Activated naive CD8-positive, alpha-beta T cell treated with anti-CD3 and anti-CD28 coated beads, Interleukin-2, amount 10 ng/mL, durations not matched to agents 7 days and 5 days (primary cell): ENCODE measurements at places on chromosomes 1 and 21. TPM values are rescaled to one million over a fixed set of nuclear protein-coding genes. Genes with fewer than 3 reads are reported as not detected.
A peak's percentile ranks its signal among the peaks of the same experiment; 100 is the strongest.

Gene HS2ST1
- total RNA-seq, result 16.8 TPM

Gene HSD3B2
- total RNA-seq, result not detected

Gene PLA2G2C
- not detected for total RNA-seq

Gene MYBPH
- total RNA-seq, result not detected

Gene GJA5
- total RNA-seq, result not detected

Gene OR2M5
- not detected for total RNA-seq

Gene PTPRU
- 0.69 TPM for total RNA-seq

Gene ACTL8
- total RNA-seq, result not detected

Gene NPR1
- not detected for total RNA-seq

Gene OR10J1
- total RNA-seq, result not detected

Gene MYOC
- not detected for total RNA-seq

GRCh38 chr1:50582346-50582745 is 159.1 kb upstream of the DMRTA2 start:
- DNase-seq, result no peak

- peak; percentile 82 for DNase-seq
These were observed 14.6 kb upstream of the MEX3A start for GRCh38 chr1:156096640-156097391.

DNA sequence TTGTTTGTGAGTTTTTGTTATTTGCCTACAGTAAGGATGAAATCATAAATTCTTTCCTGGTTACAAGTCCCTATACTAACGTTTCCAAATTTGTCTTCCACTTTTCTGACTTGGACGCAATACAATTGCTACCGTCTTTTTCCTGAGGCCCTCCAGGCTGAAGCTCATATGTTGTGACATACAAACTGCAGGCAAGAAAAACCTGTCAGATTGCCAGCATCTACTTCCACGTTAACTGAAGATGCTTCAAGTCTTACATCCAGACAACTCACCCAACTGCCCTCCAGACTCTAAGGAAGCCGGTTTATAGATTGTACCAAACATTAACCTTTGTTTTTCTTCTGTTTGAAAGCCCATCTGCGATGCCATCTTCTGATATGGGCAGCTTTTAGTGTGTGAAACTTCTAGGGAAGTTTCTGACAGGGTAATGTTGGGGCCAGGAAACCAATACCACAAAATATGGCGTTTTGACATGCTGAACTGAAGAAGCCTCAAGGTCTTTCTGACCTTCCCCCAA is 21.4 kb upstream of the RNF11 start:
- no peak for DNase-seq

DNA sequence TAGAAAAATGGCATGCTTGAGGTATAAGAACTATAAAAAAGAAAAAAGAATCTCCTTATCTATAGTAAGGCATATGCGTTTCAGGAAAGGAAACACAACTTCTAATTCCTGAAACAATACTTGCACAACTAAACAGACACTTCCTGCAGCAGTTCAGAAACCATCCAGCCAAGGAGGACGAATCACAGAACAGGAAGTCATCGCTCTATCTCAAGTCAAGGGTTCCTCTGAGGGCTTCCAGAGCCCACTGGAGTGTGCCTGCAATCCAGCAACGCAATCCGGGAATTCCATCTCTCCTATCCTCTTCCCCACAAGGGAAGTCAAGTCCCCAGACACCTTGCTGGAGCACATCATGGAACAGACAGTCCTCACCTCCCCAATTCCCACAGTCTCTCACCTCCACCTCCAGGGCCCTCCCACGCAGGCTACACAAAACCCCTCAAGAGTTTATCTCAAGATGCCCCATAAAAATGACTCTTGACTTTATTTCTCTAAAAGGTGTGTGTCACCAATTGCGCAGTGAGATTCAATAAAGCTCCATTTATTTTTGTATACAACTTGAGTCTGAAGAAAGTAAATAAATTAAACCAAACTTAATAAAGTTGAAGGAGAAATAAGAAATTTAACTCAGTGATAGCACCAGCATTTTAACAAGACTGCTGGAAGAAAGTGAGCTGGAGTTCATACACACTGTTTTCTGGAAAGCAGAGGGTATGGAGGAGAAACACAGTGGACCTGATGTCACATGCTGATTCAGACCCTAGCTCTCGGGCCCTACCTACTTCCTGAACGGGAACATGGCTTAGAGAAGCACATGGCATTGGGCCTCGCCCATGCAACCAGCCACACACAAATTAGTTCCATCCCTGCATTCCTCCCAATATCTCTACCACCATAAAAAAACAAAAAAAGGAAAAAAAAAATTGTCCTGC is 39.9 kb downstream of the SIPA1L2 start:
- DNase-seq, result no peak

- DNase-seq, result no peak
These were observed 57.6 kb downstream of the CD34 start for GRCh38 chr1:207853372-207853757.

DNA sequence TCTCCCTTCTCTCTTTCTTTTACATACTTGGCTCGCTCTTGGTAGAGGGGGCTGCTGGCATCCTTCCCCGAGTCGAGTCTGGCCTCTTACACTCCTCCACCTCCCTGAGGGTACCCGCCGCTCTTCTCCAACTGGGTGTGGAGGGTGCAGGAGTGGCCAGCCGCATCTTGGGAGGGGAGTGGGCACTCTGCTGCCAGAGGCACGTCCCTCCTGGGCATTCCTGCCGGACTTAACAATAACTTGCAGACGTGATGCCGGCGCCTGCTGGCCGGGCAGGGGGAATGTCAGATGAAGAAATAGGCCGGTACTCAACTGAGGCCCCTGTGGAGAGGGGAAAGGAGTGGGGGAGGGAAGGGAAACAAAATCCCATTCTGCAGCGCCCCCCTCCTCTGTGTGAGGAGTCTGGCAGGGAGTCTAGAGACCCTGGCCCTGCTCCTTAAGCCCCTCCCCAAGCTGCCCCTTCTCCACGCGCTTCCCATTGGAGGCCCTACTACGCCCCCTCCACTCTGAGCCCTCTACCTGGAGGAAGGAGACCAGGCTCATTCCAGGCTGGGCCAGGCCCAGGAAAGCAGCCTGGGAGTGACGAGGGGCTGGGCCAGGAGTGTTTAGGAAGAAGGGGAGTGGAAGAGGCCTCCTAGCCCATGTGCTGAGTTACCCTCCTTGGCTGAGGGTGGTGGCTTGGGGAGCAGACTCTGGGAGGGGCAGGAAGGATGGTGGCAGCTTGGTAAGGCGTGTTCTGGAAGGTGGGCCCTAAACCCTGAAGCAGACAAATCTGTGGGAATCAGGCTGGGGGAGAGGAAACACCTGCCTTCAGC is 1.8 kb downstream of the ATP2B4 start:
- no peak for DNase-seq

DNA sequence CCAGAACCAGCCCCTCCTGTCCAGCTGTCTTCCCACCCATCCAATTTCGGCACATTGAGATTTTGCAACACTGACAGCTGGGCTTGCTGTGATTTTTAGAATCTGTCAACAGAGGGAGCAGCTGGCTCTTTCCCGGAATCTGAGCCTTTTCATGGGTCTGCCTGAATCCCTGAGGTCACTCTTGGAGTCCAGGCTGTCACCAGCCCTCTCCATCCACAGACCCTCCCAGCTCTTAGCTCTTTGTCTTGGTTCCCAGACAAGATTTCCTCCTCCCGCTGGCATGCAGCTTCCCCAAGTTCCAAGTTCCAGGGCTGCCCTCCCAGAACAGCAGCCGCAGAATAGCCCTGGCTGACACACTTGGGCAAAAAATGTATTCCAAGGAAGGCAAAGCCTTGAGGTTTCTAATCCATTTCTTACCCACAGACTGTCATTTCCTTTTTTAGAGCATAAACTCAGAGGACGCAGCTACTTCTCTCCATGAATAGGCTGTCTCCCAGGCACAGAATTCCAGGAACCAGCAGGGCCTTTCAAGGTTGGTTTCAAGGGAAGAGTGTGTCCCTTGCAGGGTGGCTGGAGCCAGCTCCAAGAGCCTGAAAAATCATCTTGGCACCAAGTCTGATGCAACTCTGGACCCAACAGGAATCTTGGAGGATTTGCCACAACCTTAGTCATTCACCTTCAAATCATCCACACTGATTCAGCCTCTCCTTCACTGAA is 7.1 kb upstream of the TMEM61 start:
- no peak for DNase-seq

DNA sequence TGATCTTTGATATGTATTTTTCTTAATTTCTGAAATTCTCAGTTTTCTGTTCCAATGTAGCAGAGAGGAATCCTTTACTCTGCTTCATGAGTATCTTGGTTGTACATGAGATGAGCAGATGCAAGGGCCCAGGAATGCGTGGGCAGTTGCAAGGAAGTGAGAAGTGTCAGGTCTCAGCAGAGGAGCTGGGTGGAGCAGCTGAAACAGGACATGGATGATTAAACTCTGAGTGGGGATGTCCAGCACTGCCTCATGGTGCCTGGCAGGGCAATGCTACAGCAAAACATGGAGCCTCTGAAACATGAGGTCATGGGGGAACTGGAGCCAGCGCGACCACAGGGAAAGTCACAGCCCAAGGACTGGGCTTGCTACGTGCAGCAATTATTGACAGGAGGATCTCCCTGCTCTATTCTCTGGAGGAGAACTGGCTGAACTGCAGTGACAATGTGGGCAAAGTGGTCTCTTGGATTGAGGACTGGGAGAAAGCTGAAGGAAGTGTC is 48.4 kb downstream of the COLGALT2 start:
- no peak for DNase-seq

DNA sequence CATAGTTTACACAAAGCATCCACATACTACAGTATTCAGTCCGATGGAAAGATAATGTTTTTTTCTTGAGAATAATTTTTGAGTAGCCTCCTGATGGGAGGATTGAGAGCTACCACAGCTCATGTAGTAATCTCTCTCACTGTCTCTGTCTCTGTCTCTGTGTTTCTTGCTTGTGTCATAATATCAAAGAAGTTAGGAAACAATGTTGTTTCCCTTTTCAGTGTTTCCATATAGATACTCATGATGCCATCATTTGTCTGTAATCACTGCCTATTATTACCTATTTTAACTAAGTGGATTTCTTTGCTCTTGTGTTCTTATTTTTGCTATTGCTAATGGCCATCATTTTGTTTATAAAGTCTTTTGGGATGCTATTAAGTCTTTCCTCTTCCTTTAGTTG is 367.7 kb downstream of the NEGR1 start:
- DNase-seq, result no peak

DNA sequence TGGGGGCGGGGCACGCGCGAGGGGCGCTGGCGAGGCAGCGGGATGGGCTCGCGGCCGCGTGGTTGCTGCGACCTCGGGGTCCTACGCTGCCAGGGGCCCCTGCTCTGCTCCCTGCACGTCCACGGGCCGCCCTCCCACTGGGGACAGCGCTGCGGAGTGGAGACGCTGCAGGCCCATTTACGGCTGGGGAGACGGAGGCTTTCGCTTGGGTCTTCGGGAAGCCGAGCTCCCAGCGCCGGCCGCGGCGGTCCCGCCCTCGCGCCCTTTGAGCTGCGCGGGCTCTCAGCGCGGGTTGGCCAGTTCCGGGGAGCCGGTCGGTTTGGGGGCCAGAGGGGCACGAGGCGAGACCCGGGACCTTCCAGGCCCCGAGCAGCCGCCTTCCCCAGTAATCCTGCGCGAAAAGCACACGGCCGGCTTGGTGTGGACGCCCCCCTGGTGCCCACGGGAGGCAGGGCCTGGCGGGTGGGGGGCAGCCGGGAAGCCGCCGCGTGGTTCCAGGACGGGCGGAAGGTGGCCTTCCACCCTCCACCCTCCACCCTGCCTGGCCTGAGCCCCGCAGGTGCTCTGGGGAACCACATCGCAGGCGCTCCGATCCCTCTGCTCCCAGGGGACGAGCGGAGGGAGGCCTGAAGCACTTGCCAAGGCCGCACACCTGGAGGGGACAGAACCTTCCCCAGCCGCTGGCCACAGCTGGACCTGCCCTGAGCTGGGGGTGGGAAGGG is 570 bp upstream of the PEX10 start:
- no peak for DNase-seq

GRCh38 chr1:30777060-30777903 is 19.7 kb upstream of the LAPTM5 start:
- DNase-seq, result no peak

DNA sequence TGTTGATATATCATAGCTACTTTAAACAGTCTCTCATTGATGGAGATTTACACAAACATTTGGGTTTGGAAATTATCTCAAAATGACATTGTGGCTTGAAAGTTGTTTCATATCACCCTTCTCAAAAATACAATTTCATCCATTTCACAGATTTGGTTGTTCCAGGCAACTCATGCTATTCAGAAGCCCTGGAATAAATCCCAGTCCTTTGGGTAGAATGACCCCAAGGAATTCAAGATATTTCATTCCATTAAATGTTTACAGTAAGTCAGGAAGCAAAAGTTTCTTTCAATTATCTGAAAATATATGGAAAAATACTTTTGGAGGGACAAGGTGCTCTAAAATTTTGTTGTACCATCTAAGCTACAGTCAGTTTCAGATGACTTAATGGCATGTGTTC is 27.1 kb downstream of the MPZL1 start:
- no peak for DNase-seq

GRCh38 chr1:3560251-3560871 is 50.9 kb downstream of the MEGF6 start:
- DNase-seq, result no peak

- DNase-seq, result no peak
These were observed 23.5 kb downstream of the TMEM51 start for GRCh38 chr1:15176898-15177665.

DNA sequence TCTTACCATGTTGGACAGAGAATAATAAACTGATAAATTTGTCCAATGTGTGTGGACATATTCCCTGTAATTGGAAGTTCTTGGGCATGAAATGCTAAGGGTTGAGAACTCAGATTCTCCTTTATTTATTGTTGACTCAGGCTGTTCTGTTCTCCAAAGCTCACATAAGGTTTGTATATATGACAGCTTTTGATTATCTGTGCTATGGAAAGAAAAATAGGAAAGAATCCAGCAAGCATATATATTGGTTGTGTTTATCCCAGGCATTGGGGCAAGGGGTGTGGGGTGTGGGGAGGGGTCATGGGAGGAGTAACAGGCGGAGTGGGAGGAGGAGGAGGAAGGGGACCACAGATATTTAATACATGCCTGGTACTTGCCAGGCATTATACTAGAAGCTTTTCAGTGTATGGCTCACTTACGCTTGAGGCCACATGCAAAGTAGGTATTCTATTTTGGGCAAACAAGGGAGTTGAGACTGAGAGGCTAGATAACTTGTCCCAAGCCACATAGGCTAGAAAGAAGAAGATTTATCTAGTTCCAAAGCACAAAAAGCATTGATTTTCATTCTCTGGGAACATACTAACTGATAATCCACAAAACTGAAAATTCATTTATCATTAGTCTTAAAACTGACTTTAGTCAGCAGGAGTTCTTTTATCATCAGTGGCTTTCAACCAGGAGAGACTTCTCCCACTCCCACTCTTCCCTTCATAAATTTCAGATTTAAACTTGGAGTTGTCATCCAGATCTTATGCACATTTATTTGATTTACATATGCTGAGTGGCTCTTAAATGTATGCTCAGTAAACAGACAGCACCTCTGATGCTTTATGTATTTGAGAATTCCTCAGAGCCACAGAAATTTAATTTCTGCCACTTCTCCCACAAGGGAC is 27.2 kb downstream of the NGF start:
- DNase-seq, result no peak
